ENCODE measurements at places on chromosomes 1 and 21. TPM values are rescaled to one million over a fixed set of nuclear protein-coding genes. Genes with fewer than 3 reads are reported as not detected.

Gene AMY1B
- not detected for total RNA-seq

Gene LCE1C
- not detected for total RNA-seq

Gene KCNN3
- not detected for total RNA-seq

Gene LORICRIN
- not detected for total RNA-seq

Gene CAMK1G
- 10.8 TPM for total RNA-seq

Gene SETSIP
- total RNA-seq, result not detected

Measured in HFFc6 (cell line).